ENCODE measurements at places on chromosomes 12 and 14. TPM values are rescaled to one million over a fixed set of nuclear protein-coding genes. Genes with fewer than 3 reads are reported as not detected.

NCAPD2 gene
- 19.4 TPM for polyA plus RNA-seq

DNA sequence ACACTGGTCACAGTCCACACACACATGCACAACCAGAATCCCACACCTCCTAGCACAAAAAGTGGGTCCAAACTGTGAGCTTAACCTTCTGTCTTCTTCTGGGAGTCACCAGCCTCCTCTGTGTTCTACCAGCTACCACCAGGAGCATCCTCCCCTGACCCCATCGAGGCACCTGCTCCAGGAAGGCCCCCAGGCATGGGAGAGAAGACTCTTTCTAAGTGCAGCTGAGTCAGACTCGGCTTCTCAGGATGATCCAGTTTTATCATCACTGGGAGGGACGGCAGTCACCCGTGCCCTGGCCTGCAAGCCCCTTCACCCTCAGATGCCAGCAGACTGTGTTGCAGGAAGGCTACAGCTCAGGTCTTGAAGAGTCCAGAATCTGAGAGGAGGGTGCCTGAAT is 7.9 kb upstream of the ENDOU start:
- H3K27ac ChIP-seq, result peak overlapping the region; percentile 91
- H3K4me3 ChIP-seq, result no peak overlapping the region
- H3K4me1 ChIP-seq, result peaks cover 36% of the 10 kb centered on the region
- no peak for DNase-seq
- H3K27me3 ChIP-seq, result no peaks in the 10 kb centered on the region
- H3K36me3 ChIP-seq, result no peaks in the 10 kb centered on the region

DNA sequence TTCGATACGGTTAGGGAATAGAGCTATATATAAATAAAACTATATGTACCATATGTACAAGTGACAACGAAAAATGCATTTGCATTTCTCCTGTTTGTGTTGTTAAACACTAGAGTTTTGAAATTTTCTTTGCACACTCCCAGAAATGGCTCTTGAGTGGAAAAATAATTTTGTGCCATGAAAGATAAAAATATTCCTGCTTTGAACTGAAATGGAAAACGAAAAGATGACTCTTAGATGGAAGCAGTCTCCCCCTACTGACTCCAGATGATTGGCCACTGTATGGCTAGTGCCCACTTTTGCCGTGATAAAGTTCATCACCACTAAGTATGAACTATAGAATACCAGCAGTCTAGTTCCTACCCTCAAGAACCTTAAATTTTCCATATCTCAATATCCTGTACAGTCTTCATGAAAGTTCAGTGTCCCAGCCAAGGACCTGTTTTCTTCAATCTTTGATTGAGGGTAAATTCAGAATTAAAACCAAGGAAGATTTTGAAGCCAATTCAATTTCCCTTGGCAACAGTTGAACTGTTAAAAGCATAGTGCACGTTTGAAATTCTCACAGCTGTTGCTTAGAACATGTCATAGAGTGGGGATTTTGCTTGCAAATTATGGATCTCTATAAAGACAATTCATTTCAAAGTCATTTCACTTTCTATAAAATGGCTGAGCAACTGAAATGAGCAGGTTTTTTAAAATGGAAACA is 1.6 kb upstream of the PPP2R5E start:
- no peak for DNase-seq
- no peaks in the 10 kb centered on the region for H3K27me3 ChIP-seq
- peak overlapping the region; percentile 72 for H3K4me3 ChIP-seq
- no peak overlapping the region for H3K27ac ChIP-seq

DNA sequence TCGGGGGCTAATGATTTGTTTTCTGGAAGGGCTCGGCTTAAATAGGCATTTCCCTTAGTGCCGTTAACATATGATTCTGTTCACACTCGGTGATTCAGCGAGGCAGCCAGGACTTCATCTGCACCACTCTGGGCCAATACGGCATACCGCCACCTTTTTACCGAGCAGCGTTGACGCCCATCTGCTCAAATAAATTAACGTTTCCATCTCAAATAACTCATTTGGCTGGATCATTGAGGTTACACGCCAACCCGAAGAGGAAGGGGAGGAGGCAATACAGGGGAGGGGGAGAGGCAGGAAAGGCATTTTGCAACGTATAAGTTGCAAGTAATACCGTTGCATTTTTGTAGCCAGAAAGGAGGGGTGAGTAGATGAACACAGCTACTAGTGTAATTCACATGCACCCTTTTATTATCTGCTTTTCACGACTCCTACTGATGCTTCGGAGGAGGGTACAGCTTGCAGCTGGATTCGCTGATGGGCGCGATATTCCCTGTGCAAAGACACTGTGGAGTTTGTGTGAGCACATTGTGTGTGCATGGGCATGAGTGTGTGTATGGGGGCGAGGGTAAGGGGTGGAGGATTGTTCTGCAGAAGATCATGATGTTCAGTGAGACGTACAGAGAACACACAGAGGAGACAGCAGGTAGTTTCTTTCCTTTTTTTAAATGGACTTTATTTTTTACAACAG is 45.9 kb downstream of the MAP1LC3B2 start:
- H3K4me3 ChIP-seq, result peak overlapping the region; percentile 21
- no peaks in the 10 kb centered on the region for H3K27me3 ChIP-seq
- peaks cover 8% of the 10 kb centered on the region for H3K4me1 ChIP-seq
- DNase-seq, result no peak
- no peak overlapping the region for H3K27ac ChIP-seq

TAS2R20 gene
- 0.70 TPM for polyA plus RNA-seq

MYF5 gene
- not detected for polyA plus RNA-seq

Data from ovary (tissue), 10 donors.